Purkinje cell (primary cell): ENCODE measurements at places on chromosomes 6 and 20. TPM values are rescaled to one million over a fixed set of nuclear protein-coding genes. Genes with fewer than 3 reads are reported as not detected.

Gene VGLL2
- not detected in 2 replicates for polyA plus RNA-seq

Gene ARHGAP40
- polyA plus RNA-seq = 0.24 TPM in 1 of 2 replicates, not detected in the other

Gene MUC21
- not detected in 2 replicates for polyA plus RNA-seq

Gene ANGPT4
- not detected in 2 replicates for polyA plus RNA-seq

Gene IPCEF1
- 0.80 and 8.5 TPM in 2 replicates for polyA plus RNA-seq

Gene HSPA12B
- 0.35 TPM in 1 of 2 replicates, not detected in the other for polyA plus RNA-seq

Gene HFE
- 1.9 TPM in 1 of 2 replicates, not detected in the other for polyA plus RNA-seq

Gene IRAK1BP1
- 7.2 and 8.1 TPM in 2 replicates for polyA plus RNA-seq

Gene C6orf58
- 1.5 TPM in 1 of 2 replicates, not detected in the other for polyA plus RNA-seq

Gene ADGB
- not detected in 2 replicates for polyA plus RNA-seq

Gene SDCBP2
- 3.9 and 5.5 TPM in 2 replicates for polyA plus RNA-seq

Gene ARFGEF2
- 17.8 and 19.8 TPM in 2 replicates for polyA plus RNA-seq

Gene IL17A
- polyA plus RNA-seq = not detected in 2 replicates

Gene LAMA2
- 1.2 and 2.1 TPM in 2 replicates for polyA plus RNA-seq

Gene TTK
- 0.81 TPM in 1 of 2 replicates, not detected in the other for polyA plus RNA-seq

Gene MACROD2
- 36.7 and 37.2 TPM in 2 replicates for polyA plus RNA-seq

Gene ISM1
- polyA plus RNA-seq = 4.6 and 5.4 TPM in 2 replicates

Gene MYL9
- polyA plus RNA-seq = not detected in 2 replicates

Gene SSTR4
- polyA plus RNA-seq = not detected in 2 replicates

Gene TMEM74B
- polyA plus RNA-seq = 1.8 and 1.9 TPM in 2 replicates

Gene NNAT
- 28.4 and 42.2 TPM in 2 replicates for polyA plus RNA-seq

Gene NTSR1
- polyA plus RNA-seq = not detected in 2 replicates

Gene GABRR1
- 0.85 and 1.7 TPM in 2 replicates for polyA plus RNA-seq

Gene WFDC12
- polyA plus RNA-seq = not detected in 2 replicates

Gene HUS1B
- not detected in 2 replicates for polyA plus RNA-seq
